ENCODE measurements at places on chromosomes 3 and 15.

DNA sequence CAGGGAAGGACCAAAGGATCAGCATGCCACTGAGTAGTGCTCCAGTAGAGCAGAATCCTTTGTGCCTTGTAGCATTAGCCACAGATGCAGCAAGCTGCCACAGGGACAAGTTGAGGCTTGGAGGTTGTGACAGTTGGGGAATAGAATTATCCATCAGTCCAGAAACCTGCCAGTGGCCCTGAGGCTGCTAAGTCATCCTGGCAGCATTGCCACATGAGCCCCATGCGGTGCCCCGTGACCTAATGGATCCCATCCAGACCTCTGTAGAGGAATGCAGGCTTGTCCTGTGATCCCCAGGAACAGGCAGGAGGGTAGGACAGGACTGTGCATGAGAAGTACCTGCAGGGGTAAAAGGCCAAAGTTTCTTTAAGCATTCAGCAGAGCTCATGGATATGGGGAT is 51.7 kb downstream of the BOC start:
- no peak for DNase-seq

DNA sequence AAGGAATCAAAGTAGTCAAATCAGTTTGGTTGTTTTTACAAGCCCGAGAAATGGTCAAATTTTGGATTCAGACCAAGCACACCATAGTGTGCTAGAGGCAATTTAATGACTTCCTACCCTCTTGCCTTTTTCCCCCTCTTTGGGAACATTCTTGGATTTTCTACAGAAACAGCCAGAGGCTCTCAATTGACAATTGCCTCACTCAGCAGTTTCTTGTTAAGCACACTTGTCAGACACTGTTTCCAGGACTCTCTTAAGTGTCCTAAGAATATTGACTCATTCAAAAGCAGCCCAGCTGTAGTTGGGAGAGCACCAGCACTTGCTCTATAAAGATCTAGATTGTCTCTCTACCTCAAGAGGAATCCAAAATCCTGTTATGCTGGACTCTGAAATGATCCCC is 1.5 kb upstream of the SLC35G2 start:
- no peak for DNase-seq

- no peak for DNase-seq
Measured at GRCh38 chr15:101804375-101804774, 1.1 kb downstream of the OR4F6 start.

GRCh38 chr15:61342390-61342789 is 113.3 kb upstream of the RORA start:
- no peak for DNase-seq

DNA sequence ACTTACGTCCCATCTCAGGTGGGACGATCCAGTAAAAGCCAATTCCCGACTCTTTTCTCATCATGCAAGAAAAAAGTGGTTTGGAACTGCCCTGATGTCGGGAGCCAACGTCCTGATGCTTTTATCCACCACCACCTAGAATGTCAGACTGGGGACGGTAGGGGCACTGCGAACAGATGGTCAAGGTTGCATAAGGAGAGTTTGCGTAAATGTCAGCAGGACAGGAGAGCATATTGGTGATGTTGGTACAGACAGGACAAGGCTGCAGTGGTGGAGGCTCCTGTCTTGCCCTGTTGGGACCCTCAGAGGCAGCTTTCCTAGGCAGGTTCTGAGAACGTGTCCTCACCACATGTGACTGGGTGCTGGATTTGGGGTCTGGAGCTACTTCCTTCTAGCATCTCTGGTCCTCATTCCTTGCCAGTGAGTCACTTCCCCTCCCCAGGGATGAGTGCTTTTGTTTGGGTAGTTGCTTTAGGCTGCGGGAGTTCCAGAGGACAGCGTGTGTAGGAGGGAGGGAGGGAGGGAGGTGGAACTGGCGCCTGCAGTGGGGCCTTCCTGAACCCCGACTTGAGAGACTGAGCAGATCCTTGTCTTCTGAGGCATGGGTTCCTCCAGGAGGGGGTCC is 21.0 kb downstream of the THSD4 start:
- no peak for DNase-seq

DNA sequence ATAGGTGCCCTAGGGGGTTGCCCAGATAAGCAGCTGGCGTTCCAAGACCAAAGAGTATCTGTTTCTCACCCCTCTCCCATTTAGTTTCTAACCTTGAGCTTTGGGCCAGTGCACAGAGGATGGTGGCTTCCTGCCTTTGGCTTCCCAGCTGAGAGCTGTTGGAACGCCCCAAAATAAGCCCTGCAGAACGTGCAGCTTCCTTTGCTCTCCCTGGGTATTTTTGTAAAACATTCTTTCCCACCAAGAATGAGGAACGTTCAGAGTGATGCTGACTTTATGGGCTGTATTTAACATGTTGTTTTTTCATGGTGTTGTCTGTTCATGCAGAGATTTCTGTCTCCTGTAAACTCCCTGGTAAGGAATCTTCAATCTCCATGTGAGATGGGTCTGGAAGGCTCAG is 63.8 kb downstream of the LPP start:
- no peak for DNase-seq

DNA sequence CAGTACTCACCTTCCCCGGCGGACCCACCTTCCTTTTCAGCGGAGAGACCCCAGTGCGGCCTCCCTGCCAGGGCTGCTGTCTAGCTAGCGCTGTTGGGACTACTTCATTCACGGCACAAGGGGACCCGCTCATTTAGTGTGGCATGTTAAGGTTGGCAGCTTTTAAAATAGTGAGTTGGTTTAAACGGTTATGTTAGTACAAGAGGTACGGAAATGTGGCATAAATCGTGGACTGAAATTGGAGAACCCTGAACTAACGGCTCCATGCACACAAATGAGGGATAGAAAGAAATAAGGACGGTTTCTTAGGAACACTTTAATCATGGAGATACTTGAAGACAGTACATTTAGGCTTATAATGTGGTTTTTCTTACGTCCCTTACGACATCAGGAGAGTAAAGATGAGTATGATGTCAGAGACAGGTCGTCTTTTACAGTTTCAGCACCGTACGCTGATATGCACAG is 752 bp downstream of the CEP63 start:
- DNase-seq: no peak

All from left renal pelvis (tissue), 4 donors.